Activated T-helper 9 cell treated with anti-CD3 and anti-CD28 coated beads, Interleukin-2, amount 50 U/mL, for 16 hours (primary cell): ENCODE measurements at places on chromosomes 11 and 22.

DNA sequence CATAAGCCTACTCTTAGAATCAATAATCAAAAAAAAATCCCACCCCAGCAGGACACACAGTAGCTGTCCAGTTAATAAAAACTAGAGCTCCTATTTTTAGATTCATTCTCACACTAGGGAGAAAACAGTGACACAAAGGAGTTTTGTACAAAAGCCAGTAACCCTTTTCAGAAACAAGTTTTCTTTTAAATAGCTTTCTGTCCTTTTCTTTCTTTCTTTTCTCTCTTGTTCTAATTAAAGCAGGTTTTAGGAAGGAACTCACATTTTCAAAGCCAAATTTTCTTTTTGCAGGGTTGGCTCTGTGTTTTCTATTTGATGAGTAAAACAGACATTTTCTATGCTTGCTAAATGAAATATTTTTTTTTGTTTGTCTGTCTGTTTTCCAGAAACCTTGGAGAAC is 1390.7 kb downstream of the FAM181B start:
- no peak for DNase-seq

DNA sequence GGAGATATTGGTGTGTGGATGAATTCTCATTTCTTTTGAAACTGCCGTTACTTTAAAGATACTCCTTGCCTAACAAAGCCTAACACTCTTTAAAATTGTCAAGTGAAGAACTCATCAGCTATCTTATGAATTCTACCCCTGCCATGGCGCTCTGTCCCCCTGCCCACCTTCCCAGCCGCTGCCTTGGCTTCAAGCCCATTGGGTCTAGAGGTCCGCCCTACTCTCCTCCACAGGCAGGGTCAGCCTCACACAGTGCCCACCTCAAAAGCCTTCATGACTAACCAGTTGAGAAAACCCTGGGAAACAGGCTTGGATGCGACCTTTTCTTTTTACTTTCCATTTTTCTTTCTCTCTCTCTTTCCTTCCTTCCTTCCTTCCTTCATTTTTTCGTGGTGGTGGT is 128.6 kb downstream of the RRAS2 start:
- DNase-seq, result no peak

- DNase-seq, result no peak
Measured at GRCh38 chr22:49754696-49755630, 72.7 kb downstream of the BRD1 start.

DNA sequence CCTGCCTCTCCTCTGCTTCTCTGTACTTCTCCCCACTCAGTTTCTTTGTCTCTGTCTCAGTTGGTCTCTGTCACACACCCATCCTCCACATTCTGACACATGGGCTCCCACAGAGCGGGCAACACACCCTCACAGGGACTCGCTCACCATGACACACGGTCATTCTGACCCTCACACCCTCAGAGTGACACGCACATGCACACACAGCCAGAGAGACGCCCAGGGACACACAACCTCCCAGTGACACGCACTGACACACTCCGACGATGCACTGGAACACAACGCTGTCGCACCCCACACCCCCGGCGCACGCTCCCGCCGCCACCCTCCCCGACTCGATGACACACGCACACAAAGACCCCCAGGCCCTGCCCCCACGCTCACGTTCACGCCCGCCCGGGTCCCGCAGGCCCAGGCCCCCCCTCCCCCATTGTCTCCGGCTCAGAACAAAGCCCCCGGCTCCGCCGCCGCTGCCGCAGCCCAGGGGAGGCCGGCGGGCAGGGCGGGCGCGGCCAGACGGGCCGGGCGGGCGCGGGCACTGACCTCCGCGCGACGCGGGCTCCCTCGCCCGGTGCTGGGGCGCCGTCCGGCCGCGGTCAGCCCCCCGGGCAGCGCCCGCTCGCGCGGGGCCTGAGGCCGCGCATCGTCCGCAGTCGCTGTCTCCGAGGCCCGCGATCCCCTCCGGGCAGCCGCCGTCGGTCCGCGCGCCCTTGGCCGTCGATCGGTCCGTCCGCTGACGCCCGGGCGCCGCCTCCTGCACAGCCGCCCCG is 404 bp downstream of the DCHS1 start:
- DNase-seq, result no peak
